ENCODE measurements at places on chromosomes 12 and 14.

- no peak for DNase-seq
These were observed 13.9 kb downstream of the GALNT6 start for GRCh38 chr12:51377099-51377984.

GRCh38 chr12:105574056-105574715 lies 243.7 kb downstream of the C12orf75 start:
- no peak for DNase-seq

- no peak for DNase-seq
These were observed 542.0 kb downstream of the SNAPC1 start for GRCh38 chr14:62304257-62304656.

DNA sequence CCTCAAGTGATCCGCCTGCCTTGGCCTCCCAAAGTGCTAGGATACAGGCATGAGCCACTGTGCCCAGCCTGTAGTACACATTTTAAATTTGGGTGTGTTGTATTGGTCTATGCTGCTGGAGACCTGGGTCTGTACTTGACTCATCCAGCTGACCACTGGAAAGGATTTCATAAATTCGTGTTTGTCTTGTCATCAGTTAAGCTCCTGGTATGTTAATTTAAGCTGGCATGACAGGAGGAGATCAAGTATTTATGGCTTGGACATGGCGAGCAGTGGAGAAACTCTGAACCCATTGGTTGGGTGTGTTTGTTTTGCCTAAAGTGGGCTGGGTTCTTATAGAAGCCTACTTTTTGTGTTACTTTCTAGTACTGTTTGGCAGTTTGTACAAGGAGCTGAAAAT lies 24.2 kb downstream of the YY1 start:
- peak; percentile 32 for DNase-seq

DNA sequence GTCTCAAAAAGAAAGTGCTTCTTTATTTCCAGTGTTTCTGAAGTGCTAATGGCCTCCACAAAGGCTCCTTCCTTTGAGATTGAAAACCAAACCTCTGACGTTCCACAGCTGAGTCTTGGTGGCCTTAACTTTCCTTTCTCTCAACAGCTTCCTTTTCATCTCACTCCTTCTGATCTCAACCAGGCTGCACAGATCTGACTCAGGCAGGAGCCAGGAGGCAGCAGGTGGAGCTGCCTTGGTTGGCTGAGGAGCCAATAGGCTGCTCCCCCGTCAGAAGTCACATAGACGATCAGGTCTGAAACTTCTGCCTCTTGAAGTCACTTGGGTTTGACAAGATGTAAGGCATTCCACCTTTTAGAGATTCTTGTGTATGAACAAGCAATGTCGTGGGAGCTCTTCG lies 9.1 kb upstream of the KCNA5 start:
- DNase-seq = no peak

GRCh38 chr12:53102883-53103807 lies at the start of gene SOAT2:
Gene SOAT2 (plus strand): TSS chr12:53103486. CDS start chr12:53103578, 92 bp downstream.
- DNase-seq = no peak

DNA sequence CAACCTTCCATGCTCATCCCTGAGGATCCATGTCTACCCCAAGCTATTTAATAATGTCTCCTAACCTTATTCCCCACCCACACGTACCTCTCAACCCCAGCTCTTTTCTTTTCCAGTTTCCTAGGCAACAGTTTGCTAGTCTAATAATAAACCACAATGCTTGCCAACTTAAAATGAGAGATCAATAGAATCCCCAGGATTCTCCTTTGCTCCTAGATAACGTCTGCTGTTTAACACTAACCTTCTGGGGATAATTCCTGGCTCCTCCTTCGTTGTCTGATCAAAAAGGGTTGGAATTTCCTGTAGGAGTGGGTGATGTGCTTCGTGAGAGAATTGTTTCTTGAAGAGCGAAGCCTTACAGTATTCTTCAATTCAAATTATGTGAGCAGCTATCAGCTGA lies 42.2 kb upstream of the DBX2 start:
- DNase-seq = no peak

GRCh38 chr12:75908961-75909605 lies 122.5 kb downstream of the PHLDA1 start:
- peak; percentile 70 for DNase-seq

Data from GM03348 (cell line).